ENCODE measurements at places on chromosomes 4 and X. TPM values are rescaled to one million over a fixed set of nuclear protein-coding genes. Genes with fewer than 3 reads are reported as not detected.
A peak's percentile ranks its signal among the peaks of the same experiment; 100 is the strongest.

DNA sequence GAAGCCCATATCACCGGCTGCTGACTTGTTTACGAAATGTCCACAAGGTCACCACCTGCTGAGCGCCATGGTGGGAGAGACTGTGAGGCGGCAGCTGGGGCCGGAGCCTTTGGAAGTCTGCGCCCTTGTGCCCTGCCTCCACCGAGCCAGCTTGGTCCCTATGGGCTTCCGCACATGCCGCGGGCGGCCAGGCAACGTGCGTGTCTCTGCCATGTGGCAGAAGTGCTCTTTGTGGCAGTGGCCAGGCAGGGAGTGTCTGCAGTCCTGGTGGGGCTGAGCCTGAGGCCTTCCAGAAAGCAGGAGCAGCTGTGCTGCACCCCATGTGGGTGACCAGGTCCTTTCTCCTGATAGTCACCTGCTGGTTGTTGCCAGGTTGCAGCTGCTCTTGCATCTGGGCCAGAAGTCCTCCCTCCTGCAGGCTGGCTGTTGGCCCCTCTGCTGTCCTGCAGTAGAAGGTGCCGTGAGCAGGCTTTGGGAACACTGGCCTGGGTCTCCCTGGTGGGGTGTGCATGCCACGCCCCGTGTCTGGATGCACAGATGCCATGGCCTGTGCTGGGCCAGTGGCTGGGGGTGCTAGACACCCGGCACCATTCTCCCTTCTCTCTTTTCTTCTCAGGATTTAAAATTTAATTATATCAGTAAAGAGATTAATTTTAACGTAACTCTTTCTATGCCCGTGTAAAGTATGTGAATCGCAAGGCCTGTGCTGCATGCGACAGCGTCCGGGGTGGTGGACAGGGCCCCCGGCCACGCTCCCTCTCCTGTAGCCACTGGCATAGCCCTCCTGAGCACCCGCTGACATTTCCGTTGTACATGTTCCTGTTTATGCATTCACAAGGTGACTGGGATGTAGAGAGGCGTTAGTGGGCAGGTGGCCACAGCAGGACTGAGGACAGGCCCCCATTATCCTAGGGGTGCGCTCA is 8.7 kb upstream of the MSANTD1 start:
- H3K4me1 ChIP-seq = peaks cover 2% of the 10 kb centered on the region
- peaks cover 7% of the 10 kb centered on the region for H3K36me3 ChIP-seq
- H3K27ac ChIP-seq = no peak overlapping the region
- H3K4me3 ChIP-seq = no peak overlapping the region

GRCh38 chr4:131001371-131001770 is 1905.4 kb downstream of the C4orf33 start:
- H3K27me3 ChIP-seq = no peaks in the 10 kb centered on the region
- H3K4me3 ChIP-seq = no peak overlapping the region
- DNase-seq = peak; percentile 24
- H3K36me3 ChIP-seq = no peaks in the 10 kb centered on the region

The TMSB15C gene
- 2.6 TPM for total RNA-seq

DNA sequence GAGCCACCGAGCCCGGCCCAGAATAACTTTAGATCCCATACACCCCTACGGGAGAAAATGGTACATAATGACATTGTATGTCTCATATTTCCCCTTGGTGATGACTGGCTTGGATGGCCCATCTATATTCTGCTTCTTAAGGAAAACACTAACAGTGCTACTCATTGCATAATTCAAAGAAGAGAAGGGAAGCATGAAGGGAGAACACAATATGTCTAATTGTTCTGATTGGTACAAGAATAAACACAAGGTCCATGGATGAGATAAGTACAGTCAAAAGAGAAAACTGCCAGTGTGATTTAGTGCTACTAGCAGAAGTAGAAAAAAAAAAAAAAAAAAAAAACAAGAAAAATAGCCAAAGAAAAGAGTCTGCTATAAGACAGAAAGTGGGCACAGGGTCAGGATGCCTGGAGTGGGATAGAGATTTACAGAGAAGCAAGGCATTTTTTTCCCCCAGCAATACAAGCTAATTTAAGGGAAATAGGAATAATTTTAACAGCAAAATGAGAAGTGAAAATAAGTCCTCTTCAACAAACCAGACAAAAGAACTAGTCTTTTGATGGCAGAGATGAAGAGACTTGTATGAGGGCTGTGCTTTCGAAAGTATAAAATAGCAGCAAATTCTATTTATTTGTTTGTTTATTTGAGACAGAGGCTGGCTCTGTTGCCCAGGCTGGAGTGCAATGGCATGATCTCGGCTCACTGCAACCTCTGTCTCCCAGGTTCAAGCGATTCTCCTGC is 96.5 kb upstream of the MAP3K15 start:
- H3K27me3 ChIP-seq = no peaks in the 10 kb centered on the region
- no peak for DNase-seq
- no peaks in the 10 kb centered on the region for H3K36me3 ChIP-seq
- H3K4me1 ChIP-seq = no peaks in the 10 kb centered on the region

GRCh38 chr4:157727163-157727562 is 445.7 kb downstream of the GASK1B start:
- H3K27ac ChIP-seq = no peak overlapping the region
- H3K4me3 ChIP-seq = no peak overlapping the region
- DNase-seq = no peak
- H3K27me3 ChIP-seq = no peaks in the 10 kb centered on the region
- no peaks in the 10 kb centered on the region for H3K36me3 ChIP-seq
- no peaks in the 10 kb centered on the region for H3K4me1 ChIP-seq

- no peaks in the 10 kb centered on the region for H3K4me1 ChIP-seq
- H3K36me3 ChIP-seq = peaks cover 2% of the 10 kb centered on the region
- H3K27ac ChIP-seq = no peak overlapping the region
- DNase-seq = peak; percentile 40
- H3K4me3 ChIP-seq = no peak overlapping the region
Observed at GRCh38 chr4:98890702-98891455, 38.1 kb downstream of the EIF4E start.

The FAM9C gene
- under 0.01 TPM for total RNA-seq

The SMIM43 gene
- total RNA-seq = 0.83 TPM

- peak; percentile 91 for DNase-seq
- peaks cover 16% of the 10 kb centered on the region for H3K4me1 ChIP-seq
- H3K27ac ChIP-seq = peak overlapping the region; percentile 92
- no peaks in the 10 kb centered on the region for H3K27me3 ChIP-seq
- H3K4me3 ChIP-seq = no peak overlapping the region
Observed at GRCh38 chr4:185567381-185568376, 32.4 kb upstream of the PDLIM3 start.

The HSD17B13 gene
- under 0.01 TPM for total RNA-seq

The SOWAHD gene
- 0.26 TPM for total RNA-seq

DNA sequence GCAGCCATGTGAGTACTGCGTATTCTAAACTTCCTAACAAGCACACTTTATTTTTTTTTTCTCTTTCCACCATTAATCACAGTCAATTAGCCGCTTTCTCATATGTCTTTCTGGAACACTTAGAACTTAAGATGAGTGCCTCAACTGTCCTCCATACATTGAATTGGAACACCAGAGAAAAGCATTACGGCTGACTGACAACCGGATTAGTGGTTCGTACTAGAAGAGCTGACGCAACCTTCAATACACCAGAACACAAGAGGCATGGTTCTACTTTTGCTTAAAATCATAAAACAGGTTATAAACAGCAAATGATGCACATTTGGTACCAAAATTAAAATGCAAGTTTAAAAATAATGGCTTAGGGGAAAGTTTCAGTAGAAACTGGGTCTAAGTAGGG is 3.3 kb downstream of the TMEM47 start:
- H3K27ac ChIP-seq = peak overlapping the region; percentile 2
- H3K36me3 ChIP-seq = no peaks in the 10 kb centered on the region
- peak; percentile 29 for DNase-seq
- peaks cover 4% of the 10 kb centered on the region for H3K4me1 ChIP-seq
- H3K27me3 ChIP-seq = no peaks in the 10 kb centered on the region

The PPEF2 gene
- not detected for total RNA-seq

- DNase-seq = no peak
- H3K27ac ChIP-seq = no peak overlapping the region
- H3K4me3 ChIP-seq = no peak overlapping the region
- H3K27me3 ChIP-seq = no peaks in the 10 kb centered on the region
Observed at GRCh38 chr4:182272151-182272550, 28.9 kb downstream of the TENM3 start.

GRCh38 chrX:141934059-141934641 is 30.5 kb downstream of the MAGEC1 start:
- no peaks in the 10 kb centered on the region for H3K27me3 ChIP-seq
- DNase-seq = no peak
- H3K4me3 ChIP-seq = no peak overlapping the region
- no peaks in the 10 kb centered on the region for H3K4me1 ChIP-seq
- H3K36me3 ChIP-seq = no peaks in the 10 kb centered on the region

GRCh38 chr4:30056016-30056766 is 664.0 kb upstream of the PCDH7 start:
- no peak overlapping the region for H3K27ac ChIP-seq
- H3K36me3 ChIP-seq = no peaks in the 10 kb centered on the region
- H3K4me1 ChIP-seq = no peaks in the 10 kb centered on the region

- H3K36me3 ChIP-seq = peaks cover 73% of the 10 kb centered on the region
- DNase-seq = no peak
- no peak overlapping the region for H3K4me3 ChIP-seq
- H3K27ac ChIP-seq = no peak overlapping the region
- H3K27me3 ChIP-seq = no peaks in the 10 kb centered on the region
Observed at GRCh38 chrX:154358011-154358410, 16.4 kb downstream of the FLNA start.

DNA sequence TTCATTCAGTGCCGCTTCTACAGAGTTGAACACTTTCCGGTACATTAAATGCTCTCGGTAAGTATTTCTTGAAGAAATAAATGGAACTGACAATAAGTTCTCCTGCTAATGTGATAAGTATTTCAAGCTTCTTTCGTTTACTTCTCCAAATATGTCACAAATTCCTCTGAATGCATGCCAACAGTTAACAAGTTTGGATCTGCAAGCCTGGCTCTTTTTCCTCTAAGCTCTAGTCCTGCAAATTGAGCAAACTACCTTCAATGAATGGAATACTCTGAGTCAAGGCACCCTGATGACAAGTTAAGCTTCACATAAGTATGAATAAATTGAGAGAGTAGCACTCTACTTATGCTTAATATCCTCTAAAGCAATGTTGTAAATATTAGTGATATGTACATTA is 403.6 kb downstream of the PDGFC start:
- no peak overlapping the region for H3K4me3 ChIP-seq
- H3K36me3 ChIP-seq = no peaks in the 10 kb centered on the region
- DNase-seq = peak; percentile 78
- H3K27me3 ChIP-seq = no peaks in the 10 kb centered on the region
- no peak overlapping the region for H3K27ac ChIP-seq
- H3K4me1 ChIP-seq = no peaks in the 10 kb centered on the region

The EMCN gene
- not detected for total RNA-seq

DNA sequence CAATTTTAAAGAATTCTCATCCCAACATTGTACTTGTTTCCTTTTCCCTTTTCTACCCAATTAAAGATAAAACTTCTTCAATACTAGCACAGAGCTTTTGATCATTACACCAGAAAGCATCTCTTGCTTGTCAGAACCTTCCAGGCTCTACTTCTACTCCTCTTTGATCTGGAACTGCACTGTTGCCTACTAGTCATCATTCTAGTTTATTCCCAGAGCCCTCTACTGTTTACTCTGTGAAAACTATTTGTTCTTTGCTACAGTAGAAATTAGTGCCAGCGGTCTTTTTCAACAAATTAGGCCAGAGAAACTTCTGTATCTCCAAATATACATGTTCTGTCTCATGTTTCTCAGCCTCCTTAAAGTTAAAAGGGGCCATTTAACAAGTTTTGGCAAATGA is 46.8 kb upstream of the TMPRSS11F start:
- H3K4me3 ChIP-seq = no peak overlapping the region
- DNase-seq = no peak
- no peak overlapping the region for H3K27ac ChIP-seq
- H3K36me3 ChIP-seq = no peaks in the 10 kb centered on the region

The GK gene
- 44.4 TPM for total RNA-seq

DNA sequence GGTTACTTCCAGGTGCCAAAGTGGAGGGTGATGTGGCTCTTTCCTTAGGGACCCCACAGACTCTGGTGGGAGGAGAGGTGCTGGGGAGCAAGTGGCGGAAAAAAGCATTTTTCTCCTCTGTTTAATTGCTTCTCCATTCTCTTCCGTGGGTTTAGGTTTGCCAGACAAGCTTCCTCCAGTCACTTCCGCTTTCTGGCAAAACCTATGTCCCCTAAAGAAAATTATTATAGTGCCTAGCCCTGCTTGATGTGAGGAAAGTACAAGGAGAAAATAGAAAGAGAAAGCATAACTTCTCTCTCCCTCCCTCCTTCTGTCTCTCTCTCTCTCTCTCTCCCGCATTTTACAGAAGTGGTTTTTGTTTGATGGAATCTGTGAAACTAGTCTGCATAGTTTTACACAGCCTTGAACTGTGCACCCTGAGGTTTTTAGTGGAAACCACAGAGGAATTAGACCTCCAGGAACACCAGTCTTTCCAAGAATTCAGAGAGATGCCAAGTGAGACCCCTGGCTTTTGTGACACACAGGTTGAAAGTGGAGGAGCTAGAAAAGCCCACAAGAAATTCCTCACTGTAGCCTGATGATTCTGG is 231.1 kb upstream of the ANXA3 start:
- no peaks in the 10 kb centered on the region for H3K36me3 ChIP-seq
- no peak for DNase-seq
- no peaks in the 10 kb centered on the region for H3K4me1 ChIP-seq
- no peak overlapping the region for H3K27ac ChIP-seq

The ERCC6L gene
- not detected for total RNA-seq

GRCh38 chr4:56311299-56311975 is 75.9 kb downstream of the AASDH start:
- no peaks in the 10 kb centered on the region for H3K36me3 ChIP-seq
- H3K4me1 ChIP-seq = no peaks in the 10 kb centered on the region
- no peaks in the 10 kb centered on the region for H3K27me3 ChIP-seq
- DNase-seq = no peak
- no peak overlapping the region for H3K4me3 ChIP-seq
- no peak overlapping the region for H3K27ac ChIP-seq

DNA sequence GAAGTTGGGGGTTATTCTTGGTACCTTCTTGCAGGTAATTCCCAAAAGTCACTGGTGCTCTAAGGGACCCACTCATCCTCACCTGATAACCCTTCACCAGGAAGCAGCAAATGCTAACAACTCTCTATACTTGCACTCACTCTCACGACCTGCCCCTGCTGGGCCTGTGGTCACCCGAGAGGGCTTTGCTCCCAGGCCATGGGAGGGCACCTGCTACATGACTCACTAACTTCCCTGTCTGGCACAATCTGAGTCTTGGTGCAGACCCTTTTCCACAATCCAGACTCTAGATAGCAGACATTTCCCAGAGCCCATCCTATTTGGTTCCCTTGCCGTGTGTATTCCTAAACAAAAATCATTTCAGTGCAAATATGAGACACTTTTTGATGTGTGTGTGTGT is 403.8 kb upstream of the FAT1 start:
- no peak overlapping the region for H3K27ac ChIP-seq
- H3K4me3 ChIP-seq = no peak overlapping the region
- no peaks in the 10 kb centered on the region for H3K4me1 ChIP-seq
- H3K36me3 ChIP-seq = no peaks in the 10 kb centered on the region

DNA sequence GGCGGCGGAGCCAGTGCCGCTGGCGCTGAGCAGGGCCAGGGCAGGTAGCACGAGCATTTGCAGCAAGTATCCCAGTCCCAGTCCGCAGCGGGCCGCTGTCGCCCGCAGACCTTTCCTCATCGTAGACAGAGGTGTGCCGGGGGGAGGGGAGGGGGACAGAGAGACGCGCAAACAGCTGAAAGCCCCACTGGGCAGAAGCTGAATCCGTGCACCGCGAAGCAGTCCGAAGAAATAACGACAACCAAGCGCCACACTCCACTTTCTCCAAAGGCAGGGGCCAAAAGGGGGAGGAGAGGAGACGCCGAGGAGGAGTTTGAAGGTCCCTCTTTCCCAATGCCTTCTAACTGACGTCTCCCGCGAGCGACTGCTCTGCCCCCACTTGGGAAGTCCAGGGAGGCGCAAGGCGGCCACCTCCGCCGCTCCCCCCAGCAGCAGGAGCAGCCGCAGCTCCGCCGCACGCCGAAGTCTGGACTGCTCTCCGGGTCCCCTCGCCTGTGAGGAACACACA is at the start of gene UNC5C:
UNC5C (minus strand) TSS at position 236 of the 508 bp plus-strand sequence.
- peaks cover 4% of the 10 kb centered on the region for H3K27me3 ChIP-seq
- H3K4me3 ChIP-seq = peak within 1 kb of the TSS; percentile 68
- DNase-seq = peak; percentile 85
- peaks cover 2% of the 10 kb centered on the region for H3K4me1 ChIP-seq

All from fibroblast of lung (primary cell).